ENCODE measurements at places on chromosomes 2 and 18.
A peak's percentile ranks its signal among the peaks of the same experiment; 100 is the strongest.

GRCh38 chr2:60441800-60442199 lies 111.7 kb downstream of the BCL11A start:
- no peak for DNase-seq

DNA sequence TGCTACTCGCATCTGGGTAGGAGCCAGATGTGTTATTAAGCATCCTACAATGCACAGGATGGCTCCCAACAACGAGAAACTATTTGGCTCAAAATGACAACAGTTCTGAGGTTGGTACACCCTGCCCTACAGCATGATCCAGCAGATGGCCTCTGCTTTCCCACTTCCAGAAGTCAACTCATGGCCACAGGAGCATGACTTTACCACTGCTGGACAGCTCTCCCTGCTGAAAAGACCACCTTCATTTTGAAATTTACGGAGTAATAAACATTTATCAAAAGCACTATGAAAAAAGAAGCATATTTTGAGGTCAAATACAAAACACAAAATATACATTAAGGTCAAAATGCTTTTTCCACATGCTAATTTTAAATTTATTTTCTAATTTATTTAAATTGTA lies 13.7 kb downstream of the NXPH2 start:
- DNase-seq: no peak

GRCh38 chr2:150681120-150681804 lies 193.8 kb upstream of the RND3 start:
- DNase-seq: no peak

- no peak for DNase-seq
These were observed 25.7 kb upstream of the NCL start for GRCh38 chr2:231489990-231490389.

- no peak for DNase-seq
These were observed 1047.8 kb upstream of the NXPH2 start for GRCh38 chr2:139828011-139828410.

GRCh38 chr2:204706939-204707338 lies 161.7 kb downstream of the PARD3B start:
- DNase-seq: no peak

- peak; percentile 25 for DNase-seq
These were observed 124.4 kb downstream of the INHBB start for GRCh38 chr2:120470041-120470965.

DNA sequence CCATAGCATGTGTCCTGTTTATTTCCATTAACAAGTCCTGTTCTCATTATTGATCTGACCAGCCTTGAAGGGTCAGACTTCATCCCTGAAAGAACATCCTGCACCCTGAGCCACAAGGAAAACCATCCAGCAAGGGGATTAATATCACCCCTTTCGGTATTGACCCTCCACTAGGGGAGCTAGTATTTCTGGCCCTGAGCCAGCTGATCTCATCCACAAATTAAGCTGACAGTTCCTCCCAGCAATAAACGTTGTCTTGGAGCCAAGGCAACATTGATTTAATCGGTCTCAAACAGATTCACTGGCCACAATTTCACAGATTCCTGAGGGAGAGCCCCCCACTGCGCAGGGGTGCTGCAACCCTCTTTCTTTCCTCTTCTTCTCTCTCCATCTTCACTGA lies 353.1 kb upstream of the FANCL start:
- no peak for DNase-seq

GRCh38 chr18:73038336-73038735 lies 170.5 kb upstream of the NETO1 start:
- DNase-seq: no peak

GRCh38 chr2:66322506-66323260 lies 112.2 kb upstream of the MEIS1 start:
- no peak for DNase-seq

- DNase-seq: no peak
These were observed 51.9 kb upstream of the CREB1 start for GRCh38 chr2:207477896-207478295.

- no peak for DNase-seq
These were observed 210.6 kb downstream of the TMEM247 start for GRCh38 chr2:46689993-46690392.

DNA sequence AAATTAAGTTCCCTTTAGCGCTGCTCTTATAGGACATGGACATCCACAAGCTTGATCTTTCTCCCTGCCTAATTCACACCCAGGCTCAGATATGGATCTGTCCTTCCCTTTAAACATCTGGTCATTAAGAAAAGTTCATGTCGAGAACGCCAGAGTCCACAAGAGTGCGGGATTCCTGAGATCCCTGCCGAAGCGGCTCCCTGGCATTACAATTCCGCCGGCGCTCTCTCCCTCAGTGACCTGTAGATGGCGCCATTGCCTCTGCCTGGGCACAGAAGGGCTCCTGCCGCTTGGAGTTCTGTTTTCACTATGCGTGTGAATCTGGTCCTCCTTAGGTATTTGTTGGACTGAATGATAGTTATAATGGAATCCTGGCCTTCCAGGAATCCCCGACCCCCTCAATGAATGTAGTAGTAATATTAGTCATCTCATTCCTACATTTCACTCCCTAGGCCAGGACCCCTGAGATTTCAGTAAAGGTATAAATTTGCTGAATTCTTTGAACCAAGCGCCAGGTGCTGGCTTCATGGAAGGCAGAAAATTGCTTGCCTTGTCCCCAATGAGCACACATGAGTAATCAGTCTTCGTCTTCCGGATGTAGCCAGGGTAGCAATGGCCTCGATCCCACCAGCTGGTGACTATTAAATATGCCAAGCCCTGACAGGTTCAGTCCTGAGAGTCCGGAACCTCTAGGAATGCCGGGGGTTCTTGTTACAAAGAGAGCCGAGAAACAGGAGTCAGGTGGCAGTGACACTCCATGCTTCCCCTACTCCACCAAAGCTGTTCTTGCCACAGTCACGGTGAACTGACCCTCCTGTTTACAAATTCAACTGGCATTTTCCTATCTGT lies 26.4 kb upstream of the CD207 start:
- peak; percentile 80 for DNase-seq

DNA sequence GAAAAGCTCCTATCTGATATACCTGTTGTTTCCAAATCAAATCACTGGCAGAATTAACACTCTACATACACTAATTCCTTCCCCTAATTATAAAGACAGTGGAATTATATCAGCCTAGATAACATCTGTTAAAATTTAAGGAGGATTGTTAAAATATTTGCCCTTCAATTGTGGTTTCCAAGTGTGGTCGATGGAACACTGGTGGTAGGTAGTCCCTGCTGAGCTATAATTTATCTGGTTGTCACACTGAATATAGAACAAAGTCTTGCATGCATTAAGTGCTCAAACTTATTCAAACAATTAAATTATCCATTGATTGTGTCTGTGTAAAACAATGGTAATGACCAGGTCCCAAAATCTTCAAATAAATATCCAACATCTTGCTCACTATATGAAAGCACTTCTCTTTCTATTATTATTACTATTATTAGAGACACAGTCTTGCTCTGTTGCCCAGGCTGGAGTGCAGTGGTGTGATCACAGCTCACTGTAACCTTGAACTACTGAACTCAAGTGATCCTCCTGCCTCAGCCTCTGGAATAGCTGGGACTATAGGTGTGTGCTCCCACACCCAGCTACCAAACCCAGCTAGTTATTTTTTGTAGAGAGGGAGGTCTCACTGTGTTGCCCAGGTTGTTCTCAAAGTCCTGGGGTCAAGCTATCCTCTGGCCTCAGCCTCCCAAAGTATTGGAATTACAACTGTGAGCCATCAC lies 12.0 kb downstream of the CDH2 start:
- DNase-seq: no peak

GRCh38 chr18:46812311-46812710 lies 55.5 kb upstream of the ST8SIA5 start:
- DNase-seq: no peak

- DNase-seq: no peak
These were observed 89.0 kb downstream of the UGGT1 start for GRCh38 chr2:128180031-128180430.

- no peak for DNase-seq
These were observed 30.2 kb downstream of the MCFD2 start for GRCh38 chr2:46885376-46885775.

DNA sequence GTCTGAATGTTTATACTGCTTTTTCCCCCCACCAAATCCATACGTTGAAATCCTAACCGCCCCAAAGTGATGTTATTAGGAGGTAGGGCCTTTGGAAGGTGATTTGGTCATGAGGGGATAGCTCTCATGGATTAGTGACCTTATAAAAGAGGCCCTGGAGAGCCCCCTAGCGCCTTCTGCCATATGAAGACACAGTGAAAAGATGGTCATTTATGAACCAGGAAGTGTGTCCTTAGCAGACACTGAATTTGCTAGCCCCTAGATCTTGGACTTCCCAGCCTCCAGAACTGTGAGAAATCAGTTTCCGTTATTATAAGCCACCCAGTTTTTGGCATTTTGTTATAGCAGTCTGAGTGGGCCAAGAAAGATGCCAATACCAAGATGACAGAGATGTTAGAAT lies 7.2 kb upstream of the TSN start:
- DNase-seq: no peak

DNA sequence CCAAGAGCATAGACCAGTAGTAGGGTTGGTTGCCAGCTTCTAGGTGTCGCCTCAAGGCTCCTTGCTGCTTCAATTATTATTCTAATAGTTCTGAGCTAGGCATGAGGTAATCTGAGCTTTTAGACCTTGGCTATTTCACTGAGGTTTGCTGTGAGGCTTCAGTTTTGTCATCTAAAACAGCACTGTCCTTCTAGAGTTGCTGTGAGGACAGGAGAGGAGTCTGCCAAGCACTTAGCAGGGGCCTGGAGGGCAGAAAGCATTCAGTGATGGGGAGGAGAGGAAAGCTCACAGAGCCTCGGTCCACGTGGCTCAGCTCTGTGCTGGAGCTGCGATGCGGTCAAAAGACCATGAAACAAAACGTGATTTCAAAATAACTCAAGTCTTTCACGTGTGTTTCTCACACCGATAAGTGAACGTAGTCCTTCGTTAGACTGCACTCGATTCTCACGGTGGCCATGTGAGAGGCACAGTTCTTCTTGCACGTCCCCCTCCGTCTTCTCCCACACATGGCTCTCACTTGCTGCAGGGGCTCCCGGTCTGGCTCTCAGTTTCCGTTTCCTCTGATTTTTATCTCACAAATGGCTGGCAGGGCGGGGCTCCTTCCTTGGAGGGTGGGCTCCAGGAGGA lies 113.7 kb downstream of the B3GNT2 start:
- no peak for DNase-seq

DNA sequence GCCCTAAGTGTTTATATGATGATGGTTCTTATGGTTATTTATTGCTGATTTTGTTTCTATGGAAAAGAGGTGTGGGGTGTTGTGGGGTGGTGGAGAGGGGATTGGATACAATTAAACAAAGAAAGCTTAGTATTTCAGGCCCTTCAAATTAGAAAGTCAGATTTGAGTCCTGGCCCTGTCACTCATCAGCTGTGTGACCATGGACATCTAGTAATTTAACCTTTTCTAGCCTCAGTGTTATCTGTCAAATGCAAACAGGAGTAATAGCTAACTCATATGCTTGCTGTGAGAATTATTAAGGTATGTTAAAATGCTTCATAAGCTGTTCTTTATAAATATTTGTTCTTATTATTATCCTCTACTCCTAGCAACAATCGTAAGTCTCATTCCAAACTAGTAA lies 2.1 kb upstream of the MEMO1 start:
- DNase-seq: no peak

- no peak for DNase-seq
These were observed 62.8 kb downstream of the INPP4A start for GRCh38 chr2:98507461-98507860.

- no peak for DNase-seq
These were observed 193.8 kb downstream of the RPIA start for GRCh38 chr2:88885275-88885674.

- DNase-seq: peak; percentile 13
These were observed 19.5 kb downstream of the GPR45 start for GRCh38 chr2:105261061-105261460.

DNA sequence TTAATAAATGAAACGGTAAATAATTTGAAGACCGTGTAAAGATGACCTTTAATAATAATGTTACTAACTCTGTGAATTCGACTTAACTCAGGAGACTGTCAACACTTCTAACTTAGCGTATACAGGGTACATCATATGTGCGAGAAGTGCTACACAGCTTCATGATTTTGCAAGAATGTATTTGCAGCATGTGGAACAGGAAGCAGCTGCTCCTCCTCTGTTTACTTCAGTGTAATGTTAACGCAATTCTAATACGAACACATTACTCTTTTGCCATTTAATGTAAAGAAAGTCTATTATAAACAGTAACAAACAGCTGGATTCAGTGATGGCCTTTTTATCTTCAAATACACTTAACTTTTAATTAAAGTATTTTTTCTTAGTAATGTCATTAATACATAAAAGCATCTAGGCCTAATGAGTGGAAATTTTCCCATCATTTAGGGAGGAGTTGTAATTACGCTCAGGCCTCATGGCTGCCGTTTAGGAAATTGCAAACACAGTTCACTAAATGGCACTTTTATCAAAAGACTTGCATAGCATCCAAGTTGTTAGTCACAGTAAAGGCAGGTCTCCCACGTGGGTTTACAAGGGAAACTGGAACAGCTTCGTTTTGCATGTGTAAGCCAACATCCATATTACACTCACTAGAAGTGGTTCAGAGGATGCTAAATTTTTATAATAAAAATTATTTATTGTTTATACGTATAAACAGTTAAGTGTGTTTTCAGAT lies 635.7 kb downstream of the FBXO15 start:
- DNase-seq: peak; percentile 1

DNA sequence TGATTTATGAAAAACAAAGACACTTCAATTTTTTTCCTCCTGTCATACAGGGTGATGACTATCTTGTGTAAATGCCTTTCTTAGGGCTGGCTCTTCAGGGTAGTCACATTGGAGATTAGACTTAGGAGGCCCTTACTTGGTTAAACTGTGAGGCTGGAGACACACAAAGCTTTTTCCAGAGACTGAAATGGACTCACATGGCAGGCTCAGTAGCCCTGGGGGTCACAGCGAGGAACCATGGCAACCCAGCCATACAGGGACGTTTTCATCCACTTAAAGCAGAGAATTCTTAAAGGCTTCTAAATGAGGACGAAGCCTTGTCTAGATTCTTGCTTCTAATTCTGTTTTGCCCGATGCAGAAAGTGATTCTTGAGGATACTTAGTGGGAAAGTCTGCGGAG lies 57.3 kb upstream of the ZDBF2 start:
- DNase-seq: no peak

GRCh38 chr2:1742301-1742680 lies 2.0 kb downstream of the PXDN start:
- DNase-seq: peak; percentile 34

- no peak for DNase-seq
These were observed 314.8 kb upstream of the HS6ST1 start for GRCh38 chr2:128633501-128633900.

- no peak for DNase-seq
These were observed 28.8 kb downstream of the STEAP3 start for GRCh38 chr2:119252186-119253113.

DNA sequence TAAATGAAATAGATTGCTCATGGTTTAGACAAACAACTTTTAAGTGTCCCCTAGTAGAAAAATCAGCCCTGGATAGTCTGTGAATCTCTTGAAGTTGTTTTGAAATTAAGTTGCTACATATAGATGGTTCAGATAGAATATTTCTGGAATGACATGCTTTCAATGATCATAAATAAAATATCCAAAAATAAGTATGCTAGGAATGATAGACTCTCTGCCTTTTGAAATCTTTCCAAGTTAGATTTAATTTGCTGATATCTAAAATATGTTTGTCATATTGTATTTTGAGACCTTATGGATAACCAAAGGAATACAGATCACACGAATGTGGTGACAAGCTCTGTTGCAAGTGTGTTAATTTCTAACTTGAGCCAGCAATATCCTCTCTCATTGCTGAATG lies 488.7 kb downstream of the THSD7B start:
- DNase-seq: no peak

GRCh38 chr2:239300871-239301735 lies 99.7 kb downstream of the HDAC4 start:
- DNase-seq: no peak
